ENCODE measurements at places on chromosomes 4 and X. TPM values are rescaled to one million over a fixed set of nuclear protein-coding genes. Genes with fewer than 3 reads are reported as not detected.

- H3K27me3 ChIP-seq, result no peaks in the 10 kb centered on the region
- no peaks in the 10 kb centered on the region for H3K36me3 ChIP-seq
- H3K4me3 ChIP-seq, result peak overlapping the region; percentile 18
- no peaks in the 10 kb centered on the region for H3K4me1 ChIP-seq
Measured at GRCh38 chr4:183746305-183747229, 87.5 kb downstream of the TRAPPC11 start.

GRCh38 chrX:63855896-63856295, 70.9 kb upstream of the ARHGEF9 start:
- no peak overlapping the region for H3K27ac ChIP-seq
- peaks cover 6% of the 10 kb centered on the region for H3K27me3 ChIP-seq
- no peaks in the 10 kb centered on the region for H3K4me1 ChIP-seq

Gene GPRASP3
- 2.4 TPM for total RNA-seq

Gene EFNB1
- 11.7 TPM for total RNA-seq

DNA sequence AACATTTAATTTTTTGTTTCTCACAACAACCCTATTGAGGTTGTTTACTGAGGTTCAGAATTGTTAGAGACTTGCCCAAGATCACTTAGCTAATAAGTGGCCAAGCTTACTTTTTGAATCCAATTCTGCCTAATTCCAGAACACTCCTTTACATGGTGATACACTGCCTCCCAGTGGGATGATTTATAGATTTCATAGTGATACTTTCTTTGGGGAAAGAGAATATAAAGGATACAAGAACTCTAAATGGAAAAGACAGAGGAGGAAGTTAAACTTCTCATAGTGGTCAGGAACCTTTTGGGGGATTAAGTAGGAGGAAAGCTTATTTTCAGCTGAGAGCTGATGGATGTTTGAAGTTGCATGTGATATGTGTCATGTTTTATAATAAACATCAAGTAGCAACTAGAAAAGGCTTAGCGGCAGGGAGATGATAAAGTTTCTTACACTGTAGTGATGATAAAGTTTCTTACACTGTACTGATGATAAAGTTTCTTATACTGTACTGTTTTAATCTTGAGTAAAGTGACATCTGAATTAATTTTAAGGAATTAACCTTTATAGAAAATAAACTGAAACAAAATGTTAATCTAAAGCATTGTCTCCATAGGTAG, 15.3 kb downstream of the STAG2 start:
- H3K27me3 ChIP-seq, result no peaks in the 10 kb centered on the region
- H3K4me1 ChIP-seq, result peaks cover 7% of the 10 kb centered on the region
- no peaks in the 10 kb centered on the region for H3K36me3 ChIP-seq
- DNase-seq, result no peak

- no peak overlapping the region for H3K4me3 ChIP-seq
- no peaks in the 10 kb centered on the region for H3K4me1 ChIP-seq
- H3K27ac ChIP-seq, result no peak overlapping the region
- H3K36me3 ChIP-seq, result no peaks in the 10 kb centered on the region
Measured at GRCh38 chr4:152594978-152595925, 59.4 kb upstream of the FBXW7 start.

DNA sequence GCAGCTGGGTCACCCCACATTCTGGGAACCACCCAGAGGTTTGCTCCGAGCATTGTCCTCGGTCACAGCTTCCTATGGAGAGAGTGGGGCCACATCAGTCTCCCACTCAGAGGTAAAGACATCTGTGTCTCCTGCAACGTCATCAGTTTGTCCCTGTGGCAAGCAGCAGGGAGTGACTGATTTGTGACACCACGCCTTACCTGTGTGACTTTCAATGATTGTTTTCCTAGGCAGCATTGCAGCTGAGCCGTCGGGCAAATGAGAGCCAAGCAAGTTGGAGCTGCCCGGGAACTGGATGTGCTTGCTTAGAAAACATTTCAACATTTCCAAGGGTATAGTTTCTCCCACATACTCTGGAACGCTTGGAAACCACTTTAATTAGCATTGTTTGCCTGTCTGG, 29.7 kb upstream of the HELT start:
- H3K36me3 ChIP-seq, result no peaks in the 10 kb centered on the region
- no peaks in the 10 kb centered on the region for H3K4me1 ChIP-seq
- no peak overlapping the region for H3K4me3 ChIP-seq
- no peak for DNase-seq
- no peak overlapping the region for H3K27ac ChIP-seq

Gene GC
- not detected for total RNA-seq

- no peak for DNase-seq
- no peak overlapping the region for H3K27ac ChIP-seq
- H3K27me3 ChIP-seq, result no peaks in the 10 kb centered on the region
- H3K36me3 ChIP-seq, result no peaks in the 10 kb centered on the region
Measured at GRCh38 chr4:144176476-144176875, 36.0 kb upstream of the GYPA start.

GRCh38 chr4:48620831-48621230, 130.8 kb downstream of the ZAR1 start:
- no peaks in the 10 kb centered on the region for H3K27me3 ChIP-seq
- peaks cover 4% of the 10 kb centered on the region for H3K4me1 ChIP-seq
- DNase-seq, result no peak
- no peaks in the 10 kb centered on the region for H3K36me3 ChIP-seq

DNA sequence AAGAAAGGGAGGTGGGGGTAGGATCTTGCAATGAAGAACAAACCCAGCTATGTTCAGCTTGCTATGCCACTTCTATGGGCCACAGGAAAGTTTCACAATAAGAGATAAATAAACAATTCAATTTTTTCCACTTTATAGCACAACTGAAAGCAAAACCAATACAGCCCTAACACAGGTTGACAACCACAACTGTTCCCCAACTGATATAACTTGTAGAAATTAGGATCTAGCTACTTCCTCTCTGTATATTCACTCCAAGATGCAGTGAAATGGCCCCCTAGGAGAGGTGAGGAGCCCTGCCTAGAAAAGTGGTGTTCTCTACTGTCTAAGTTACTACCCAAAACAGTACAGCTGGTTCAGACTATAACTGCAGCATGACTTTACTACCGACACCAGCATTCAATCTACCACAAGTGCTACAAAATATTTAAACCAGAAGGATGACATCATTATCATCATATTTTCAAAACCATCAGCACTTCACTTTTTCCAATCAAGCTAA, 77.0 kb downstream of the FBXW7 start:
- no peak for DNase-seq
- H3K27ac ChIP-seq, result no peak overlapping the region
- no peak overlapping the region for H3K4me3 ChIP-seq
- H3K4me1 ChIP-seq, result no peaks in the 10 kb centered on the region
- H3K27me3 ChIP-seq, result no peaks in the 10 kb centered on the region

Measured in psoas muscle (tissue), 8 donors.